Nephron progenitor cell (in vitro differentiated cells): ENCODE measurements at places on chromosomes 12 and 14.

GRCh38 chr14:32022525-32022924 is 54.6 kb upstream of the ARHGAP5 start:
- no peak for DNase-seq
- no peak overlapping the region for H3K4me3 ChIP-seq
- H3K36me3 ChIP-seq: no peaks in the 10 kb centered on the region
- no peaks in the 10 kb centered on the region for H3K27me3 ChIP-seq
- H3K4me1 ChIP-seq: peaks cover 4% of the 10 kb centered on the region

DNA sequence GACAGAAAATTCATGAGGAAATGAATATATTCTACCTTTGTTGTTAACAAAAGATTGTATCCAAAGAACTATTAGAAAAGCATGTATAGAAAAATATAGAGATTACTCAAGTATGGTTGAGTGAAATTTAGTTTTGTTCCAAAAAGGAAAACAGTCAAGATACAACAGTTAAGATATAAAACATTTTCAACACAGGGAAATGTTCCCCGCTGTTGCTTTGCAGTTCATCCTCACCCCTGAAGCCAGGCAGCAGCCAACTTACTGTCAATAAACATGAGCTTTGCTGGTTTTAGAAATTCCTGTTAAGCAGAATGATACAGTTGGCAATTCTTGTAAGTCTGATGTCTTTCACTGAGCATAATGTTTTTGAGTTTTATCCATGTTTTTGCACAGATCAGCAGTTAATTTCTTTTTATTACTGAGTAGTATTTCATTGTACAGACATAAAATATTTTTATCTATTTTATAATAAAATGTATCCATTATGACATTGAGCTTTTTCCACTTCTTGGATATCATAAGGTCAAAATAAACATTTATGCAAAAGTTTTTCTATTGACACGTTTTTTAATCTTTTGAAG is 1.2 kb upstream of the CLEC2B start:
- H3K4me3 ChIP-seq: no peak overlapping the region
- H3K36me3 ChIP-seq: no peaks in the 10 kb centered on the region
- H3K27ac ChIP-seq: no peak overlapping the region
- H3K27me3 ChIP-seq: peaks cover 2% of the 10 kb centered on the region
- peaks cover 5% of the 10 kb centered on the region for H3K4me1 ChIP-seq
- no peak for DNase-seq

- no peaks in the 10 kb centered on the region for H3K36me3 ChIP-seq
- H3K27me3 ChIP-seq: no peaks in the 10 kb centered on the region
- no peak overlapping the region for H3K4me3 ChIP-seq
- no peaks in the 10 kb centered on the region for H3K4me1 ChIP-seq
- no peak for DNase-seq
- no peak overlapping the region for H3K27ac ChIP-seq
Observed at GRCh38 chr12:25084816-25085215, 110.1 kb downstream of the DNAI7 start.

DNA sequence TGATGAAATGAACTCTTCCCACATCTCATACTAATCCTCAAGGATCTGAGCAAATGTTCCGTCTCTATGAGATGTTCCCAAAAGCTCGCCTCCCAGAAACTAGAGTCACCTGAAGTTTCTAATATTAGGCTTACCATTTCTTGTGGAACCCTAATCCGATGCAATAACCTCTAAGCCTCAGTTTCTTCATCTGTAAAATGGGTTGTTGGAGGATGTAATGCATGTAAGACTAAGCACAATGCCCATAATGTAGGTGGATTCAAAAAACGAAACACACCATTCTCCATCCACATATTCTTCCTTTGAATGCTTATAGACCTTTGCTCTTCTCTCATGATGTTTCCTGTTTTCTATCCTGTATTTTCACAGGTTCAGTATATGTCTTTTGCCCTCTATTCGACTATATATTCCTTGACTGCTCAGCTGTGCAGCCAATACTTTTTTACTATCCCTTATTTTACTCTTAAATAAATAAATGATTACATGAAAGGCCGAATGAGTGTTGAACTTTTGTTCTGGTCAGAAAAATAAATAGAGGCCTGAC is 307.3 kb upstream of the G2E3 start:
- no peaks in the 10 kb centered on the region for H3K27me3 ChIP-seq
- no peak overlapping the region for H3K27ac ChIP-seq
- no peaks in the 10 kb centered on the region for H3K36me3 ChIP-seq
- no peak overlapping the region for H3K4me3 ChIP-seq
- no peaks in the 10 kb centered on the region for H3K4me1 ChIP-seq

- H3K4me3 ChIP-seq: no peak overlapping the region
- peak; percentile 17 for DNase-seq
Observed at GRCh38 chr14:69657950-69658355, 46.6 kb downstream of the SUSD6 start.

DNA sequence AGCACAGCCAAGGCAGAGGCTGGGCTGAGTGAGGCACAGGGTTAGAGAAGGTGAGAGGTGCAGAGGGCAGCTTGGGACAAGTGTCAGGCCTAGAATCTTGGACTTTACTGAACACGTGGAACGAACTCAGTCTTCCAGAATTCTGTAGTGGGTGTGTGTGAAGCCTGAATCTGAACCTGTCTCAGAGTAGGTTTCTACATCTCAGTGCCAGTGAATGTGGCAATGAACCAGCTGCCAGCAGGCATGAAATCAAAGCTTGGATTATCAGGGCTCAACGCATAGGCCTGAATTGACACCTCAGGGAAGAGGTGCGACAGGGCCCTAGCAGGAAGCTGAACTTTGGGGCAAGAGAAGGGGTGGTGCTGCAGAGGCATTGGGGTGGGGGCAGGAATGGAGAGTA is 104.6 kb downstream of the SAMD4A start:
- H3K36me3 ChIP-seq: no peaks in the 10 kb centered on the region
- peaks cover 4% of the 10 kb centered on the region for H3K27me3 ChIP-seq
- DNase-seq: no peak
- H3K4me1 ChIP-seq: peaks cover 65% of the 10 kb centered on the region
- H3K27ac ChIP-seq: no peak overlapping the region

DNA sequence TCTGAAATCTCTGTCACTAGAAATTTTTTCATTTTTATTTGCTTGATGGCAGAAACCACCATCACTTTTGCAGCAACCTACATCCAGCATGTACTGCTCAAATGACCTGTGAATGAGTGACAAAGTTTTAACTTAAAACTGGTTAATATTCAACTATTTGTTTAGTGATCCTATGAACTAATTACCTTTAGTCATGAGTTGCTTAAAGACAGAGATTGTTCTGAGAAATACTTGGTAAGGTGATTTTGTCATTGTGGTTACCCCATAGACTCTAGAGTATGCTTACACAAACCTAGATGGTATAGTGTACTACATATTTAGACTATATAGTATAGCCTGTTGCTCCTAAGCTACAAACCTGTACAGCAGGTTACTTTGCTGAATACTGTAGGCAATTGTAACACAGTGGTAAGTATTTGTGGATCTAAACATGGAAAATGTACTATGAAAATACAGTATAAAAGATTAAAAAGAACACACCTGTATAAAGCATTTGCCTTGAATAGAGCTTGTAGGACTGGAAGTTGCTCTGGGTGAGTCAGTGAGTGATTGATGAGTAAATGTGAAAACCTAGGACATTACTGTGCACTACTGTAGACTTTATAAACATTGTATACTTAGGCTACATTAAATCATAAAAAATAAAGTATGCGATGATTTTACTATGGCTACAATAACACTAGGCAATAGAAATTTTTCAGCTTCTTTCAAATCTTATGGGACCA is 256.6 kb upstream of the PPFIA2 start:
- no peak for DNase-seq
- no peak overlapping the region for H3K27ac ChIP-seq
- H3K4me1 ChIP-seq: no peaks in the 10 kb centered on the region
- H3K4me3 ChIP-seq: no peak overlapping the region
- no peaks in the 10 kb centered on the region for H3K27me3 ChIP-seq
- H3K36me3 ChIP-seq: no peaks in the 10 kb centered on the region

DNA sequence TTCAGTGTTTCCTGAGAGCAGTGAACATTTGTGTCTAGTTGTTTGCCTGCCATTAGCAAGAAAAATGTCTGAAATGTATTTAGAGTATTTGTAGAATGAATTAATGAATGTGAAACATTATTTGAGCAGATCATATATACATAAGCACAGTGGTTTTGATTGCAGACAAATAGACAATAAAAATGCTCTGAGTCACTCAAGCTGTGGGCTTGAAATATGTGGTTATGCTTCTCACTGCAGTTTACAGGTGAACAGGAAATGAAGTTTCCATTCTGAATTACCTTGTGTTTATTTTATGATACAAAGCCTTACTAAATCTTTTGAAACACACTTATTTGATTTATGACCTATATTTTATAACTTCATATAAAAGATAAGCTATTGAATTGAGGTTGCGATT is 827.7 kb downstream of the TMTC2 start:
- DNase-seq: no peak
- H3K4me3 ChIP-seq: no peak overlapping the region
- no peaks in the 10 kb centered on the region for H3K36me3 ChIP-seq
- H3K27ac ChIP-seq: no peak overlapping the region

DNA sequence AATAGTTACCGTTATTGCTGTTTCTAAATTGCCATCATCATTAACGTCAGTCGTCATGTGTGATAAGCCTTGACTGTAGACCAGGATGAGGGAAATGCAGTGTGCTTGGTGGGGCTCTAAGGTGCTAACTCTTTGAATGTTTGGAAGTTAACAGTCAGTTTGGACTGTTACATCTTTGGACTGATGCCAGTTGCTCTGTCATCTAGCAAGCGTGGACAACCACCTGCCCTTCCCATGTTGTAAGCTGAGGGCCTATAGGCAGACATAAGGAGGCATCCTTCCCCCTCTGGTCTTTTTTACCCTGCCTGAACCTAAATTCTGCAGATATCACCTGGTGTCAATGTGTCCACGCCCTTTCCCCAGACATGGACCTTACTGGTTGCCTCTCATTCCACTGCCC is 94.4 kb downstream of the PPP2R5C start:
- peaks cover 35% of the 10 kb centered on the region for H3K36me3 ChIP-seq
- DNase-seq: no peak
- no peak overlapping the region for H3K27ac ChIP-seq

GRCh38 chr12:123815968-123816367 is 53.9 kb downstream of the DNAH10 start:
- no peaks in the 10 kb centered on the region for H3K36me3 ChIP-seq
- no peaks in the 10 kb centered on the region for H3K4me1 ChIP-seq
- H3K27me3 ChIP-seq: peaks cover 8% of the 10 kb centered on the region
- no peak overlapping the region for H3K27ac ChIP-seq

DNA sequence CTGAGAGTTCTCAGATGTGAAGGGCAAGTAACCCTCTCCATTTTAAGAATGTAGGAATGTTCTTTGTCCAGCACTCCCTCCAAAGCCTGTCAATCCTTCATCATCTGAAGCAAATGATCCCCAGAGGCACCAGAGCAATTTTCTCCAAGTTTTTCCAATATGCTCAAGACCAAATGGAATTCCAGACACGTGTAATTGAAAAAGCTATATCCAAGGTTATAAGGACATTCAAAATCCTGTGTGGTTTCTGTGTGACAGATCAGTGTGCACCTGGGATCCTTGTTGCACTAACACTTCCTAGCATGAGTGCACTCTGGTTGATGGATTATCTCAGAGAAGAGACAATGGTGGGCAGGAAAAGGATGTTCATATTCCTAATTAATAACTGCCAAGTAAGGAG is 65.6 kb upstream of the OVCH1 start:
- peaks cover 53% of the 10 kb centered on the region for H3K4me1 ChIP-seq
- DNase-seq: no peak
- peaks cover 18% of the 10 kb centered on the region for H3K36me3 ChIP-seq
- no peaks in the 10 kb centered on the region for H3K27me3 ChIP-seq

DNA sequence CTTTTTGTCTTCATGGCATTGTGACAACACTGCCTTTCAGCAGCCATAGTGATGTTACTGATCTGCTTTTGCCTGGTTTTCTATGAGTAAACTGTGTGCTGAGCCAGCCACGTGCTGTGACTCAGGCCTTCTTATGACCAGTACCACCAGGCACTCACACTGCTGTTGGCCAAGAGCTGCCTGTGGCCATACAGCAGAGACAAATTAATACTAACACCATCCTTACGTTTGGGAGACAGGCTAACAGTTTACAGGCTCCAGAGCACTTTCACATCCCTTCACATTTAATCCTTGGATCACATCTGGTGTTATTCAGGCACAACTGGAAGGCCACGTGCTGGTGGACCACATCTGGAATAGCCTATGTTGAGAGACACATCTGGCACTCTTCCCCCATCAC is 377.9 kb downstream of the CCDC91 start:
- no peaks in the 10 kb centered on the region for H3K36me3 ChIP-seq
- peaks cover 7% of the 10 kb centered on the region for H3K27me3 ChIP-seq
- H3K27ac ChIP-seq: no peak overlapping the region
- no peak for DNase-seq

- no peaks in the 10 kb centered on the region for H3K27me3 ChIP-seq
- no peaks in the 10 kb centered on the region for H3K4me1 ChIP-seq
- no peak for DNase-seq
- H3K4me3 ChIP-seq: no peak overlapping the region
Observed at GRCh38 chr14:39454906-39455539, 22.8 kb upstream of the FBXO33 start.

DNA sequence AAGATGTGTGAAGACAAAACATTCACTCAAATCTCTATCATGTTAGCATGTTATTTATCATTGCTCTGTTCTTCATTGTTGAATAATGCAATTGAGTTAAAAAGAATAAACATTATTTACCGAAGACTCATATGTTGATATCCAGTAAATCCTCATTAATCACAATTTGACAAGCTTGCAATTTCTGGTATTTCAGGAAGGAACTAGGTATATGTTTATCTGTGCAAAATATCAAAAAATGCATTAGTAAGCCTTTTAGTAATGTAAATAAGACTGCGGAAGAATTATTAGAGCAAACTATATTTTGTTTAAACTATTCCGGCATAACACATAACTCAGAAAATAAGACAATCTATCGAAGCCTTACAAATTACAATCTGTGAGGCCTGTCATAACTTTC is 222.7 kb upstream of the NOVA1 start:
- no peak overlapping the region for H3K27ac ChIP-seq
- H3K27me3 ChIP-seq: no peaks in the 10 kb centered on the region
- no peak overlapping the region for H3K4me3 ChIP-seq
- peaks cover 6% of the 10 kb centered on the region for H3K4me1 ChIP-seq
- H3K36me3 ChIP-seq: no peaks in the 10 kb centered on the region

DNA sequence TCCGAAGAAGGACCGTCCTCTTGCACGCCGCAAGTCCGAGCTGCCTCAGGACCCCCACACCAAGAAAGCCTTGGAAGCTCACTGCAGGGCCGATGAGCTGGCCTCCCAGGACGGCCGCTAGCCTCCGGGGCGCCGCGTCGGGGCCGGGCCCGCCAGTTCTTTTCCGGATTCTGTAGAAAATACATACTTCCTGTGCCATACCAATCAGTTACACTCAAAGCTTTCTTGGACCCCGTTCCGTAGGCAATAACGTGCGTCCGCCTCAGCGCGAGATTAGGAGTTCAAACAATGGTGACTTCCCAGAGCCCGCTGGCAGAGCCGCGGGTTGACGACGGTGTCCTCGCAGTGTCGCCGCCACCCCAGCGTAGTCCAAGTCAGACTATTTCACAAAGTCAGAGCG is 39.2 kb upstream of the DYNC1H1 start:
- H3K4me1 ChIP-seq: peaks cover 8% of the 10 kb centered on the region
- H3K36me3 ChIP-seq: peaks cover 42% of the 10 kb centered on the region
- no peak overlapping the region for H3K27ac ChIP-seq
- no peak for DNase-seq
- no peak overlapping the region for H3K4me3 ChIP-seq
